ENCODE measurements at places on chromosomes 1 and 21.

DNA sequence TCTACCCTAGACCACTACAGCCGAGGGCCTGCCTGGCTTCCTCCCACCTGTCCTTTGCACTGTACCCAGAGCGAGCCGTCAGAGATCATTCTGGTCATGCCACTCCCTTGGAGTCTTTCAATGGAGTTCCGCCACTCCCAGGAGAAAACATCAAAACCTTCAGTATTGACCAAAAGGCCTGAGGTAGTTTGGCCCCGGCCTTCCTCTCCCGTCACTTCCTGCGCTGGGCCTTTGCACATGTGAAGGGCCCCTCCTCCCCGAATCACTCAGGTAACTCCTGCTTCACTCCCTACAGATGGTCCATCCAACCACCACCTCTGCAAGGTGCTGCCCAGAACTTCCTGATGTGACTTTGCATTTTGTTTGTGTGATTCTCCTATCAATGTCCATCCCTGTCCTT lies 26.6 kb downstream of the UBE2G2 start:
- DNase-seq: no peak

DNA sequence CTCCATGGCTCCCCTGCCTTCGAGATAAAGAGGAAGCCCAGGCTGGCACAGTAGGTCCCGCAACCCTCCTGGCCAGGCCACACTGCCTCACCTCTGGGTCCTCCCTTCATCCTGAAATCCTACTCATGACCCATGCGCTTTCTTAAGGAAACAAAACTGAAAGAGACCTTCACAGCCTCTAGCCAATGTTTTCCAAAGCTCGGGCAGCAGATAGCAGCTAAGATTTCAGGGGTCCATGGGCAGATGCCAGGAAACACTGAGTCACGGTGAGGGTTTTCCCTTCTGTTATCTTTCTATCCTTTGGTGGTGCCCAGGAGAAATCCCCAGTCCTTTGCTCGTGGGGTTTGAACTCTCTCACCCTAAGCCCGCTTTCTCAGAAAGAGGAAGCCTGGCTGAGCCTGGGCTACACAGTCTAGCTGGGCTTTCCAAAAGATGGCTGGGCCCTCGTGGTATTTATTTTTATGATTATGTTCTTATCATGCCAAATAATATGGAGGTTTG lies 26.6 kb downstream of the TTC39A start:
- no peak for DNase-seq

GRCh38 chr1:47536646-47537118 lies 98.8 kb downstream of the FOXD2 start:
- no peak for DNase-seq

GRCh38 chr1:77084457-77084856 lies 134.8 kb downstream of the PIGK start:
- no peak for DNase-seq

- DNase-seq: no peak
Observed at GRCh38 chr1:147904726-147905125, 2.1 kb downstream of the GJA8 start.

DNA sequence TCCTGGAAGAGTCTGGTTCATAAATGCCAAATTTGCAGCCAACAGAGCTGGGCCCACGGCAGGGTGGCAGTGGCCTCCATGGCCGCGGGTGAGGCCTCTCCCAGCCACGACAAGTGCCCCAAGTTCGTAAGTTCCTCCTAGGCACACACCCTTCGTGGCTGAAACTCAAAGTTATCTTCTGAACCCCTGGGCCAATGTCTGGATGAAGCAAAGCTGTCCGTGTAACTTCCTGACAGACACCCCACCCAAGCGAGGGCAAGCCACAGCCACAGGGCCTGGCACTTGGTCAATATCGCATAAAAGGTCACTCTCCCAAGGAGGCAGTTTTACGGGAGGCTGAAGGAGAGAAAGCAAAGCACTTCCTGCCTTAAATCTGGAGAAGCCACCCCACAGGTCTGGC lies 27.8 kb upstream of the GPR153 start:
- DNase-seq: no peak

DNA sequence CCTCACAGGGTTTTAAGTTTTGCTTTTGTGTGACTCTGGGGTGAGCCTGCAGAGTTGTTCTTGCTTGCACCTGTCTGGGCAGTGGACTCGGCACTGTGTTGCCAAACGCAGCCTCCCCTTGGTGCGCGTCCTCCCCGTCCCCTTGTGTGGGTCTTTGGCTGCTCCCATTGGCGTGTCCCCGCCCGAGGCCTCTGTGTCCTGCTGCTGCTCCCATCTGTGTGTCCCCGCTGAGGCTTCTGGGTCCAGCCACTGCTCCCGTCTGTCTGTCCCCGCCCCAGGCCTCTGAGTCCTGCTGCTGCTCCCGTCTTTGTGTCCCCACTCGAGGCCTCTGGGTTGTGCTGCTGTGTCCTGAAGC lies 62.8 kb downstream of the PCNT start:
- DNase-seq: no peak

All from left renal pelvis (tissue), 4 donors.